ENCODE measurements at places on chromosomes 3 and 15.

DNA sequence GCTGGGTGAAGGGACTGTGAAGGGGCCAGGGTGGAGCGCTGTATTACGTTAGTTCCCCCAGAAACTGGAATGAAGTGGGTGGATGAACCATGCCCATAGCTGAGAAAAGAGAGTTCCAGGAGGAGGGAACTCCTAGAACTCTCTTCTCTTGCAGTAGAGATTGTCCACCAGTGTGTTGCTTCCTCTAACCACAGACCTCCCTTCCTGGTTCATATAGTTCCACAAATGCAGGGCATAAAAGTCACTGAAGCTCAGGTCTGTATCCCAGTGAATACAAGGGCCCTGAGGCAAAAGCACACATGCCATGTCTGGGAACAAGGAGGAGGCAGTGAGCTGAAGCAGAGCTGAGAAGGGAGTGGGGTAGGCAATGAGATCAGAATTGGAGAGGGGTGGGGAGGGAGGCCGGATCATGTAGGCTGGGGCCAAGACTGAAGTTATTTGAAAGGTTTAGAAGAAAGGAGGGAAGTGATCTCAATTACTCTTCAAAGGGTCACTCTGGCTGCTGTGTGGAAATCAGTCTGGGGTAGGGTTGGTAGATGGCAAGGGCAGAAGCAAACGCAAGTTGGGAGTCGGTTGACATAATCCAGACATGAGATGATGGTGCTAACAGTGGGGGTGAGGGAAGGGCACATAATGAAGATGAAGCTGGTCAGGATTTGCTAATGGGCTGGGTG, 6.5 kb downstream of the A4GNT start:
- DNase-seq: peak; percentile 77

DNA sequence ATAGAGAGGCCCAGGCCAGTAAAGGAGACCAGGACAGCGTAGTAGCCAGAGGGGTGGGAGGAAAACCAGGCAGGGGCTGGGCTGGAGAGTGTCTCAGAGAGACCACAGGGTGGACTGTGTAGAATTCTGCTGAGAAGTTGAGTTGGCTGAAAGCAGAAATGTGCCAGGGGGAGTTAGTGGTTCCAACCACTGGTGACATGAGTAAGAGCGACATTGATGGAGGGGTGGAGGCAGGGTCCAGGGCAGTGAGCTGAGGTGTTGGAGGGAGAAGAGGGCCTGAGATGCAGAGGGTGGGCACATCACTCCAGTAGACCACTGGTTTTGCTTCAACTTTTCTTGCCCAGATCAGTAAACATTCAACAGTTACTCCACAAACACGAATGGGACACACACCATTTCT, 106.5 kb downstream of the ASB7 start:
- no peak for DNase-seq

GRCh38 chr15:32717426-32718226, at the start of gene GREM1:
TSS of gene GREM1 (plus strand) at chr15:32718004. CDS start at chr15:32730691, 12,687 bp downstream.
- DNase-seq: peak; percentile 27

- DNase-seq: no peak
Observed at GRCh38 chr15:63809452-63809851, 24.3 kb downstream of the HERC1 start.

- DNase-seq: peak; percentile 90
Observed at GRCh38 chr15:77118882-77119321, 48.0 kb upstream of the TSPAN3 start.

- peak; percentile 99 for DNase-seq
Observed at GRCh38 chr3:50264383-50264963, 4.5 kb upstream of the SEMA3B start.

DNA sequence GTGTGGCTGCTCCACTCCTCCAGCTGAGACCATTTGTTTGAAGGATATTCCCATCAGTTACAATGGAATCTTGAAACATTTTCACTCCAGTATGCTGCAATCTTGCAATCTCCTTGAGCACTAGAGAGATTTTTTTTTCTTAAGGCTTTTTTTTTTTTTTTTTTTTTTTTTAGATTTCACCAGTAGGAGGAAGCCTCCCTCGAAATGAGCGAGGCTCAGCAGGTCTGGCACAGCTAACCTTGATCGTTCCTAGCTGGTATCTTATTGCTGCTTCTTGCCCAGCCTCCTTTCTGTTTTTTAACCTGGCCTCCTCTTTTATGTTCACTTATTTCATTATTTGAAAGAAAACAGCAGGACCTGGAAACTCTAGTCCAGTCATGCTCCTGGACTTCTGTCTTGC, 48.1 kb downstream of the RAP2B start:
- no peak for DNase-seq

DNA sequence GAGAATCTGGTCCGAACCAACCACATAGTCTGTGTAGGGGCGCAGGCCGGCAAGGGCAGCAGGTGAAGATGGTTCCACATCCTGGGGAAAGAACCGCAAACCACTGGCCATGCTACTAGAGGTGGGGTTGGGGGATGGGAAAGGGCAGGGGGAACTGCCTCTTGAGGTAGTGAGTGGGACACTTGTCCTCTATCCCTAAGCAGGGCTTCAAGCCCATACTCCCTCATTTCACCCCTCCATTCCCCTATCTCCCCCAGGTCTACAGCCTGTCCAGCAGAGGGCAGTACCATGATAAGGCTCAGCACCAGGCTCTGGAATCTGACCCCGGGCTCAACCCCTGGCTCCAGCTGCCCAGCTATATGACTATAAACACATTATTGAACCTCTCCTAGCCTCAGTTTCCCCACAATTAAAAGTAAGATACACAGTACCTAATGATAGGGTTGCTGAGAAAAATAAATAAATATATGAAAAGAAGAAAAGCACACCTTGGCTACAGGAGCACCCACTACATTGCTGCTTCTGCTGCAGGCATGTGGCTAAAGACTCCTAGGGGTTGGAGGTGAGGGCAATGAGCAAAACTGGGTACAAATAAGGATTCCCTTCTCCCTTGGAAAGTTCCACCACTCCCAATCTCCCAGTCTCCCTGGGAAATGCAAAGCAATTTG, 6.3 kb downstream of the GORASP1 start:
- DNase-seq: no peak

DNA sequence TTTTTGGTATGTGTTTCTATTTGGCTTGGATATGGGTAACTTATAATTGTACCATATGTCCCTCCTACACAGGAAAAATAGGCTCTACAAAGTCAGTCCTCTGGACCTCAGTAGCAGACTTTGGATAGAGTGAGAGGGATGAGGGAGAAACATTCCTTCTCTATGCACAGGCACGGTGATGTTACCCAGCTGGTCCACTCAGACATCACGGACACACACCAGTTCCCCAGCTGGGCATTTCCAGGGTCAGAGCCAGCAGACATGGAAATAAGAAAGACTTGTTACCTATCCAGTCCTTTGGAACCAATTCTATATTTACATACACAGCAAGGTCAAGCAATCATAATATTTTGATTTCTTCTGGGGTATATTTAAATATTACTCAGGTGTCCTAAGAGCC, 433.1 kb upstream of the KCNMB2 start:
- DNase-seq: peak; percentile 61

GRCh38 chr3:148030975-148031374, 621.8 kb downstream of the ZIC1 start:
- DNase-seq: no peak

DNA sequence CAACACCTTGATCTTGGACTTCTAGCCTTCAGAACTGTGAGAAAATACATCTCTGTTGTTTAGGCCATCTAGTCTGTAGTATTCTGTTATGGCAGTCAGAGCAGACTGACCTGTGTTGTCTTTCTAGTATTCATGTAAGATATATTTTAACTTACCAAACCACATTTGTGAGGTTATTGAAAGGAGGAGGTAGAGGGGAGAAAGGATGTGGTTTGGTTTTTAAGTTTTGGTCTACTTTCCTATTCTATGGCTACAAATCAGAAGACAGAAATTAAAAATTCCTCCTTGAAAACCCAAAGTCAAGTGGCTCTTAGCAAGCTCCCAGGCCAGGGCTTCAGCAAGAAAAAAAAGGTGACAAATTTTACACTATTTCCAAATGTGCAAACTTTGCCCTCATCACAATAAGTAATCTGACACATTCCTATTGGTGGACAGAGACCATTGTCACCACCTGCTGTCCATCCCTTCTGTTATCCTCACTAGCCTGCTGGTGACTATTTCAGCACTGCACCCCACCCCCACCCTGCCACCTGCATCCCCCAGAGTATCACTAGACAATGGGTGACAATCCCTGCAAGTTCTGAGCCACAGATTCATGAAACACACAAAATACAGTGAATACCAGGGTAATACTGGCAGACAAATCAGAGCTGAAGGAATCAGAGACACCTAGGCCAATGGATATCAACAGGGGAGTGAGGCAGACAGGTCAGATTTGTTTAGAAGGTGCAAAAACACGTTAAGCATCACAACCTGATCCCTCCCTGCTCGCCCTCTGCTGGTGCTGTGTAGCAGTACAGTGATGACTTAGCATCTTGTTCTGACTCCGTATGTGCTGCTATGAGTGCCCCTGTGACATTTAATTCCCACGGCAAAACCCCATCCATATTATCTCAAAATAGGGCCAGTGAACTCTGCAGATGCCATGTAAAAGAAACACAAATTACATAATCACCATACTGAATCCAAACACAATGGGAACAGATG, 79.0 kb upstream of the DCLK3 start:
- peak; percentile 18 for DNase-seq

DNA sequence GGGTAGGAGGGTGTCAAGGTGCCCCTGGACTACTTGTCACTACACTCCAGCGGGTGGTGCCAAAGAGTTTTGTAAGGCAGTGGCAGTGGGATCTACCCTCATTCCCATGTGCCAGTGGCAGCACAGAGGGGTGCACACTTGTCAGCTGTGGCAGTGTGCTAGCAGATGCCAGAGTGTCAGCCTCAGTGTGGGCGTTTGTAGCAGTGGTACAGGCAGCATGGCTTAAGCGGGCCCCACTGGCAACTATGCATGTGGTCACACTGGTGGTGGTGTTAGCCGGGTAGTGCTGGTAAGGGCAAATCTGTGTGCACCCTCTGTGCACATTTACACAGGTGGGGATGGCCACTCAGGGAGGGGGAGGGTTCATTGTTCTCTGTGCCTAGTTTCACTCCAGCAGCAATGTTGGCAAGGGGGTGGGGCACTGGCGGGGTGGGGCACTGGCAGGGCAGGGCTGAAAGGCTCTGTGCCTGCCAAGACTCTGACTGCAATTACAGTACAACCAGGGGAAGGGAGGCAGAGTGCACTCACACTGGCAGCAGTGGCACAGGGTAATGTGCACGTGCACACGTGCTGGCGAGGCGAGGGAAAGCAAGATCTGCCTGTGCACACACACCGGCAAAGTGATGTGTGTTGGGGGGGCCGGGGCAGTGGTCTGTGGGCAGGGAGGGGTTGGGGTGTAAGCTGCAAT, 31.8 kb downstream of the MYO9A start:
- DNase-seq: no peak

DNA sequence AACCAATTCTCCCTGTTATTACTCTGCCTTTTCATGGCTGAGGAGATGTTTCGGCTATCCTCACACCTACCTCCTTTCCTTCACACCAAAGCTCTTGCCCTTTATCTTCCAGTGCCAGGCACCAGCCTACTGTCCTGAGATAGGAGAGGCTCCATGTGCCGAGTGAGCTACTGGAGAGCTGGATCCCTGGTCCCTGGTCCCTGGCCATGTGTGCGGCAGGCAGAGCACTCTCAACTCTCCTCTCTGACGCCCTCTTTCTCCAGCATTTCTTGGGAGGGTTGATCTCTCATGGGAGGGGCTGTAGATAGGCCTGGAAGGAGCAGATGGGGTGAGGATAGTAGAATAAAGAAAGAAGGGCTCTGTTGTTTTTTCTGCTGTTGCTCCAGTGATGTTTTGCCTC, 277.1 kb upstream of the UMPS start:
- no peak for DNase-seq

GRCh38 chr3:46187876-46188275, 20.2 kb downstream of the CCR1 start:
- DNase-seq: no peak

GRCh38 chr15:59303633-59304032, 69.0 kb downstream of the MYO1E start:
- no peak for DNase-seq

GRCh38 chr3:76438971-76439370, 600.9 kb upstream of the ROBO2 start:
- no peak for DNase-seq

DNA sequence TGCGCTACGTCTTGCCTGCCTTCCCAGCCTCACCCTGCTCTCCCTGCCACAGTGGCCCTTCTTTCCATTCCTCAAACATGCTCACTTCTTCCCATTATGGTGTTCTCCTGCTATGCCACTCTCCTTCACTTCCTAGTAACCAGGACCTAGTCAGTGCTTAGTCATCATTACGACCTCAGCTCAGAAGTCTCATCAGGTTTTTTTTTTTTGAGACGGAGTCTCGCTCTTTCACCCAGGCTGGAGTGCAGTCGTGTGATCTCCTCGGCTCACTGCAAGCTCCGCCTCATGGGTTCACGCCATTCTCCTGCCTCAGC, 149.5 kb downstream of the GREM1 start:
- no peak for DNase-seq

- no peak for DNase-seq
Observed at GRCh38 chr3:187944390-187945179, 199.3 kb upstream of the BCL6 start.

DNA sequence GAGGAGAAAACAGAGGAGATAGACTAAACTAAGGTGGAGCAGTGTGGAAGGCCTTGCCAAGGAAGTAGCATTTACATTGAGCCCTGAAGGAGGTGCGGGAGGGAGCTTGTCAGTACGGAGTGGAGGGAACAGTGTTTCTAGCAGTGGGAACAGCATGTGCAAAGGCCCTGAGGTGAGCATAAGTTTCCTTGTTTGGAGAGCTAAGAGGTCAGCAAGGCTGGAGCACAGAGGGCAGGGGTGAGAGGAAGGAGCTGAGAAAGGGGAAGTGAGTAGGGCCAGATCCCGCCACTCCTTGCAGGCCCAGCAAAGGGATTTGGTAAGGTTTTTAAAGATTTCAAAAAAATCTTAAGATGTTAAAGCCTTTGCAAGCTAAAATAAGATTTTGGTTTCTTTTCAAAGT, 70.1 kb downstream of the HMCES start:
- no peak for DNase-seq

GRCh38 chr3:31732548-31732947, 199.8 kb downstream of the STT3B start:
- DNase-seq: no peak

GRCh38 chr3:19022546-19022945, 125.8 kb upstream of the KCNH8 start:
- no peak for DNase-seq

DNA sequence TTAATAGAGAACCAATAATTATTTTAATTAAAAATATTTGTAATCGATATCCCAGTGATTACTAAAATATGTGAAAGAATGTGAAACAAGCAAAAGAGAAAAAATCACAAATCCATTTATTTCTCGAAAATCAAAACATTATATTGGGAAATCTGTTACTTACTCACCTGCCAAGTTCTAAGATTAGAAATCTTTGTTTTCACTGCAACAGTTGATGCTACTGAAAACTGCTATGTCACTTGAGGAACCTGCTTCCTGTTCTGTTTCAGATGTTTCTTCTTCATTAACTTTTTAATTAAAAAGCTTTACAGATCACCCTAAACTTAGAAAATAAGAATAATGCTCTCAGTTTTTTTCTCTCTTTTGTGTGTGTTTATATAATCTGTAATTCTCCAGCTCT, 13.7 kb upstream of the DPH6 start:
- DNase-seq: no peak

Measured in kidney (tissue), 22 donors.